Activated CD8-positive, alpha-beta memory T cell treated with anti-CD3 and anti-CD28 coated beads, Interleukin-2, amount 10 ng/mL, durations not matched to agents 7 days and 5 days (primary cell): ENCODE measurements at places on chromosomes 1 and 21.

DNA sequence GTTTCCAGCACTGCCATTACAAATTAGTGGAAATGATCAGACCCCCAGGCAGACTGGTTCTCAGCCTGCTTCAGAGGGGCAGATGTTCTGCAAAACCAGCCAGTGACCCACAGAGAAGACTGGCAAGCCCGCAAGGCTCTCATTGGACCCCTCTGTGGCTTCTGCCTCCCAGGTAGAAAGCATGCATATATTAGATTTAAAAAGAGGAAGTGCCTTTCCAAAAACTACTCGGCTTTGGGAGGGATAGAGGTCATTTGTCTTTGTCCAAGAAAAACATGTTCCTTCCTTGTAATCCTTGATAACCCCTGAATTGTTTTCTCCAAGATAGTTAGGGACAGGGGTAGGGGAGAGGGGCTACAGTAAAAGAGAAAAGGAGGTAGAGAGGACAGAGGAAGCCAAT lies 11.8 kb downstream of the HIVEP3 start:
- peak; percentile 11 for DNase-seq

DNA sequence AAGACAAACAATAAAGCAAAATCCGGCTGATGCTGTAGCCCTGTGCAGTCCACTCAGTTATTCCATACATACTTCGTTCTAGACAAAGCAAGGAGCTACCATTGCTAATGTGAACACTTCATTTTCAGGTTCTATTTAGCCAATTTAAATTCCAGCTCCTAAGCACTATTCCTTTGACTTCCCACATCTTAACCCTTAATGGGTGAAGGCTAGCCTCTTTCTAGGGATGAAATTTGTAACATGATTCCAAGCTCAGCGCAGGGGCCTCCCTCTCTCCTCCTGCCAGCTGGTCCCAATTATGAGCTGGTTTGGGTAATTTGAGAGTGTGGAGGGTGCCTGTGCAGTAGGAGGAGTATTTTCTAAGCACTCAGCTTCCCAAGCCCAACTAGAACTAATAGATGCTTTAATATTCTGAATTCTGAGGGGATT lies 53.9 kb upstream of the PTGFRN start:
- no peak for DNase-seq

DNA sequence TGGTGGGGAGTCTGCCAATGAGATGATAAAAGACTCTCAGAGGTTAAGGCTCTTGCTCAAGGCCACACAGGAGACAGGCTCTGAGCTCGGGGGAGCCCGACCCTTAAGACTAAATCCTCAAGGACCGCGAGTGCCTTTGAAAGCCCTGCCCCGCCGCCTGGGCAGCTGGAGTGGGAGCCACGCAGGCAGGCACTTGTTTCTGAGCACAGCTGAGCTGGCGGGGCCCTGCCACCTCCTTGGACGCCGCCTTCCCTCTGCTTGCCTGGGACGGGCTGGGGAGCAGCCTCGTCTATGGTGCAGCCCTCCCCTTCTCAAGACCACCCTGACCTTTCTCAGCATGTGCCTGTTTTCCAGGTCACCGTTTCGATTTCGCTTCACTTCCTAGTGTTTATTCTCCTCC lies 169.3 kb downstream of the CAMTA1 start:
- no peak for DNase-seq

GRCh38 chr21:45737485-45738166 lies 94.1 kb downstream of the PCBP3 start:
- no peak for DNase-seq

GRCh38 chr1:109886827-109887226 lies 23.8 kb upstream of the CSF1 start:
- DNase-seq, result no peak

DNA sequence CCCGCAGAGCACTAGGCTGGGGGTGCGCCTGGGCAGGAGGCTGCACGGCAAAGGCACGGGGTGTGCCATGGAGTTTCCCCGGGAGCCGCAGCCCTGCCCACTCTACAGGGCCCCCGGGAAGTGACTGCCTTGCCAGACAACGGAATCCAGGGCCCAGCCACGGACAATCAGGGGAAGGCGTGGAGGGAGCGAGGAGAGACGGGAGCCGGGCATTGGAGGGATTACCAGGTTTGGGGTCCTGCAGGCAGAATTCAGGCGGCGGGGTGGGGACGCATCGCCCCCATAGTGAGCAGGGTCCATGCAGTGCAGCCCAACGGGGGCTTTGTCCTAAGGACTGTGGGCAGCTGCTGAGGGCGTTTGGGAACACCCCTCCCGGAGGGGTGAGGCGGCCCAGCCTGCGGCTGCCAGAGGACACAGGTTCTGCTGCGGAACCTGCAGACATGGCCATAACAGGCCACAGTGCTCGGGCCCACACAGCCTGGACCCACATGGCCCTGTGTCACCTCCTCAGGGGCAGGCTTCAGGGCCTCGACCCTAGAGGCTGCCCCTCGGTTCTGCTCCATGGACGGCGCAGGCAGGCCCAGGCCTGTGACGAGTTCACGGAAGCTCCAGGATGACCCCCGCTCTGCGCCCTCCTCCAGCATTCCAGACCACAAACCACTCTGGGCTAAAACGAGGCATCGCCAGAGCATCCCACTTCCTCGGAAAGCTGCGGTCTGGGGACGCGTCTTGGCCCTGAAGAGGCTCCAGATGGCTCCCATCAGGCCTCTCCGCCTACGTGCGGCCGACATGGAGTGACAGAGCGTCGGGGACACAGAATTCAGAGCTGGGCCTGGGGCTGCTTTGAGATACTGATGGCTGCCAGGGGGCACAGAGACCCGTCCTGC lies 54.5 kb downstream of the COL6A1 start:
- no peak for DNase-seq

DNA sequence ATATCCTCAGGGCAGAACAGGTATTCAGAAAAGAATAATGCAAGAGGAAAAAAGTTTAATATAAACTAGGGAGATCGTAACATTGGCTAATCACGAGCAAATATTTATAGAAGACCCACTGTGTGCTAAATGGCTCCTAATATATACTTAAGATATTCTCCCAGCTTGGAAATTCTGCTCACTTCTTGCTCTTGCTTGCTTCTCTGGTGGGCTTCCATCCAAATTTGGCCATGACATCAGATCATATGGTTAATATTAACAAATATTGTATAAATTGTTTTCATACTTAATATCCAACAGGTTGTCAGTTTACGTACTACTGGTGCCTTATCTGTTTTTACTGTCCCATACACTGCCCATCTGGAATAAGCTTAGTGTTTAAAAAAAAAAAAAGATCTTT lies 1.1 kb downstream of the COX20 start:
- no peak for DNase-seq

DNA sequence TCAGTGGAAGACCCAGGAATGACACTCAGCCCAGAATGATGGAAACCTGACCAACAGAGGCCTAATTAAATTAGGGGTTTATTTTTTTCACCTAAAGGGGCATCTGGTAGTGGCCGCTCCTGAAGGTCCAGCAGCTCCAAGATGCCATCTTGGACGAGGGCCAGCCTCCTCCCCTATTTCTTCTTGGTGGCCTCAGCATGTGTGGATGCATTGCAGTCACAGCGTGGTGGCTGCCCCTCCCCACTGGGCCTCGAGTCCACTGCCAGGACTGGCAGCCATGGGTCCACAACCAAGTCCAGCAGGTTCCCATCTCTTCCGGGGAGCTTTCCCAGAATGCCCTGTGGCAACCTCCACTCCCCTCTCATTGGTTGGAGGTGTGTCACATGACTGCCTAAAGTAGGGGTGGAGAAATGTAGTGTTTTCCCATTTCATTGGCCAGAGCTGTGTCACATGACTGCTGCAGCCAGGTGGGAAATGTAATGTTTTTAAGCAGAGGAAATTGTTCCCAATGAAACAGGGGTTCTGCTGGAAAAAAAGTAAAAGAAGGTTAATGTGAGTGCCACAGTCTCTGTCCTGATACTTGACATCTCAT lies 628.2 kb downstream of the PTPRU start:
- no peak for DNase-seq

GRCh38 chr1:109241841-109242345 lies 7.4 kb upstream of the CELSR2 start:
- no peak for DNase-seq

- no peak for DNase-seq
Observed at GRCh38 chr1:215595231-215595630, 28.1 kb downstream of the KCTD3 start.

GRCh38 chr1:49125746-49126145 lies 349.1 kb upstream of the BEND5 start:
- no peak for DNase-seq

GRCh38 chr1:24969596-24970398 lies 39.7 kb upstream of the RUNX3 start:
- no peak for DNase-seq

DNA sequence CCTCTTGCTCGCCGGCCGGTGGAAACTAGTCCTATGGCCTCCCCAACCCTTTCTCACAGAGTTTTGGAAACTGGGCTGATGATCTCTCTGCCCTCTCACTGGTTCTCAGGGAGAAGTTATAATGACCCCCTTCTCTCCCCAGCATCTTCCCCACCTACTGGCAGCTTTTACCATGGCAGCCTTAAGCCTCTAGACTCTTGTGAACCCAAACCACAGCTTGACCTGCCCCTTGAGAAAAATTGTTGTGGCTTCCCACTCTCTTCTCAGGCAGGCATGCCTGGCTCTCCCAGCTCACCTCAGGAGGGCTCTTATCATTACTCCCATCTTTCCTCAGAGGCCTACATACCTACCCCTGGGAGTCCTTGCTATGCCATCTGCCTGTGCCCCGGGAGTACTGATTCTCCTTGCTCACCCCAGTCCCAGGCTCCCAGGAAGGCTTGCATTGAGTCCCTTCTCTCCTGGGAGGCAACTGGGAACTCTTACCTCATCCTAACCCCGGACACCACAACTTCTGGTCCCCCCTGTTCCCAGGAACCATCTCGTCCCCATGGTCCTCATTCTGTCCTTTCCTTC lies 1.6 kb downstream of the NSUN4 start:
- peak; percentile 48 for DNase-seq

GRCh38 chr1:110253213-110253612 lies 43.1 kb downstream of the KCNC4 start:
- no peak for DNase-seq

GRCh38 chr21:20789729-20790500 lies 208.3 kb upstream of the NCAM2 start:
- no peak for DNase-seq

DNA sequence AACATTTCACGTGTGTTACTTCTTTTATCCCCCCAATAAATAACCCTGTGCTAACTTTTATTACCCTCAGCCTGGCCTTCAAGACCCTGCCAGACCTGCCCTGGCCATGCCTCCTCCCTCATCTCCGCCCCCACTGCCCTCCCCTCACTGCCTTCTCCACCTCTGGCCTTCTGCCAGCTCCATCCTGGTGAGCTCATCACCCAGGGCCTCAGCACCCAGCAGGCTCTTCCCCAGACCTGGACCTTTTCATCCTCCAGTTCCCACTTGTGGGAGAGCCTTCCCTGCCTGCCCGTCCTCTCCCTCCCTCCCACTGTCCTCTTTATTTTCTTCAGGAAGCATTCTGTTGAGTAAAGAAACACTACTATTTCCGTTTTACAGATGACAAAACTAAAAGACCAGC lies 72.0 kb downstream of the SLC66A1 start:
- DNase-seq, result no peak

- DNase-seq, result no peak
Observed at GRCh38 chr1:192527111-192527795, 48.3 kb upstream of the RGS1 start.

- no peak for DNase-seq
Observed at GRCh38 chr1:67741121-67741520, 56.1 kb downstream of the GADD45A start.

GRCh38 chr21:41357546-41357945 lies 4.3 kb upstream of the MX2 start:
- peak; percentile 35 for DNase-seq

- no peak for DNase-seq
Observed at GRCh38 chr1:26945728-26946127, 14.5 kb downstream of the KDF1 start.

- DNase-seq, result no peak
Observed at GRCh38 chr1:197327776-197328364, 59.8 kb downstream of the CRB1 start.

DNA sequence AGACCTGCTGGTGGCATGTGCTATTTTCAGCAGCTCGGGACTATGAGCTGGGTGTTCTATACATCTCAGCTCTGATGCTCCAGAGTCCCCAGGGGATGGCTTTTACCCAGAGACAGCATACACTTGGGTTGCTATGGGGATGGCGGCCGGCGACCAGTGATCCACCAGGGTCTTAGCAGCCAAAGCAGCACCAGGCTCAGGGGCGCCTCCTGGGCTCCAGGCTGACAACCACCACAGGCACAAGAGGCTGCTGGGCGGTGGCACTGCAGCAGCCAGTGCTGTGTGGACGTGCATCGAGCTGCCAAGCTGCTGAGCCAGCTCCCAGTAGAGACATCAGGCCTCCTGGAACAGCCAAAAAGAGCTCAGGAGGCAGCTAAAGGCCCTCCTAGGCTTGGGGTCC lies 37.6 kb upstream of the CLSTN1 start:
- no peak for DNase-seq

GRCh38 chr1:212916481-212917133 lies 33.7 kb upstream of the VASH2 start:
- DNase-seq, result no peak

DNA sequence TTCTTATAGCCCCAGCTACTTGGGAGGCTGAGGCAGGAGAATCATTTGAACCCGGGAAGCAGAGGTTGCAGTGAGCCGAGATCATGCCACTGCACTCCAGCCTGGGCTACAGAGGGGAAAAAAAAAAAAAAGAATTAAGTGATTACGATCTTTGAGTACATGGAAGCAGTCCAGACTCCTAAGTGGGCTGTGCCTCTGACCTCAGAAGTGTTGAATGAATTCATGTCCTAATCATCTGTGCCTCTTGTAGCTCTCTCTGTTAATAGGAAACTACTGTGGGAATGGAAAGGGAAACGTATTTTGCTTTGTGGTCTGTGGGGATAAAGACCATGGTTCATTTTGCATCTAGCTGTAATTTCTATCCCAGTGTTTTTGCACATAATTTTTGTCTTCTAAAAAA lies 8.4 kb upstream of the IVNS1ABP start:
- no peak for DNase-seq

DNA sequence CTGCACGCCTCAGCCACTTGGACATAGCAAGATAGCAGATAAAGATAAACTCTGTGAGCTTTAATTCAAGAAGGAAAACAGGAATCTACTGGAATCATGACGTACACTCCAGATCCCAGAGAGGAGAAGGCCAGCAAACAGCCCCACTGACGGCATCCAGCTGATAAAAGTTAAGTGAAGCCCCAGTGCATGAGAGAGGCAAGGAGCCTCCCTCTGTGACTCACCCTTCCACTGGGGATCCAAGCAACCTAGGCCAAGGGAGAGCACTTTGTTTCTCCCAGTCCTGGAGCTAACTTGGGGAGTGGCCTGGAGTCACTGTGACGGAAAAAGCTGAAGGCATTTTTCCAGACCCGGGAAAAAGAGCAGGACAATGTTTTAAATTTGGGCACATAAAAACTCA lies 270.0 kb downstream of the AKT3 start:
- DNase-seq, result no peak

- DNase-seq, result no peak
Observed at GRCh38 chr1:3657096-3657475, 4.8 kb downstream of the TP73 start.

- peak; percentile 34 for DNase-seq
Observed at GRCh38 chr21:45817345-45817744, 164.2 kb upstream of the COL6A1 start.

- DNase-seq, result no peak
Observed at GRCh38 chr1:90705956-90706355, 11.1 kb downstream of the BARHL2 start.

- no peak for DNase-seq
Observed at GRCh38 chr1:147811273-147811672, 50.9 kb upstream of the GJA5 start.

- DNase-seq, result no peak
Observed at GRCh38 chr1:240258910-240259309, 167.2 kb downstream of the FMN2 start.
